ENCODE measurements at places on chromosomes 2 and 18. TPM values are rescaled to one million over a fixed set of nuclear protein-coding genes. Genes with fewer than 3 reads are reported as not detected.

The CPO gene
- total RNA-seq: 0.19 TPM

The VIL1 gene
- not detected for total RNA-seq

The LRRC30 gene
- total RNA-seq: not detected

The CPLX4 gene
- total RNA-seq: not detected

The TMEM247 gene
- not detected for total RNA-seq

The CD8A gene
- not detected for total RNA-seq

The CYP20A1 gene
- 37.4 TPM for total RNA-seq

The HOXD4 gene
- total RNA-seq: 2.1 TPM

The CSRNP3 gene
- under 0.01 TPM for total RNA-seq

The SLC11A1 gene
- total RNA-seq: 0.13 TPM
